NCI-H2227 treated with DMSO at 0.1 percent for 48 hours (cell line): ENCODE measurements at places on chromosomes 7 and 10.

DNA sequence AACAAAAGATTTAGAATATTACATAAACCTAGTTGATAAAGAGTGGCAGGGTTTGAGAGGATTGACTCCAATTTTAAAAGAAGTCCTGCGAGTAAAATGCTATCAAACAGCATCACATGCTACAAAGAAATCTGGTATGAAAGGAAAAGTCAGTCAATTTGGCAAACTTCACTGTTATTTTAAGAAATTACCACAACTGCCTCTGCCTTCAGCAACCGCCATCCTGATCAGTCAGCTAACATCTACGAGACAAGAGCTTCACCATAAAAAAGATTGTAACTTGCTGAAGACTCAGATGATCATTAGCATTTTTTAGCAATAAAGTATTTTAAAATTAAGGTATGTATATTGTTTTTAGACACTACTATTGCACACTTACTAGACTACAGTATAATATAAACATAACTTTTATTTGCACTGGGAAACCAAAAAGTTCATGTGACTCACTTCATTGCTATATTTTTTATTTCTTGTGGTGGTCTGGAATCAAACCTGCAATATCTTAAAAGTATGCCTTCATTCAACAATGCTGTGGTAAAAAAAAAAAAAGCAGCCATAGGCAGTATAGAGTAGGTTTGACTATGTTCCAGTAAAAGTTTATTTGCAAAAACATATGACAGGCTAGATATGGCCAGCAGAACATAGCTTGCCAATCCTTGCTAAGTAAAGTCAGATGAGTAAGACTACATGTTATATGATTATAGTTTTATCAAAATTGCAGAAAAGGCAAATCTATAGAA lies 74.4 kb downstream of the GLCCI1 start:
- DNase-seq = no peak

GRCh38 chr7:105354383-105354782 lies 34.3 kb downstream of the SRPK2 start:
- no peak for DNase-seq

DNA sequence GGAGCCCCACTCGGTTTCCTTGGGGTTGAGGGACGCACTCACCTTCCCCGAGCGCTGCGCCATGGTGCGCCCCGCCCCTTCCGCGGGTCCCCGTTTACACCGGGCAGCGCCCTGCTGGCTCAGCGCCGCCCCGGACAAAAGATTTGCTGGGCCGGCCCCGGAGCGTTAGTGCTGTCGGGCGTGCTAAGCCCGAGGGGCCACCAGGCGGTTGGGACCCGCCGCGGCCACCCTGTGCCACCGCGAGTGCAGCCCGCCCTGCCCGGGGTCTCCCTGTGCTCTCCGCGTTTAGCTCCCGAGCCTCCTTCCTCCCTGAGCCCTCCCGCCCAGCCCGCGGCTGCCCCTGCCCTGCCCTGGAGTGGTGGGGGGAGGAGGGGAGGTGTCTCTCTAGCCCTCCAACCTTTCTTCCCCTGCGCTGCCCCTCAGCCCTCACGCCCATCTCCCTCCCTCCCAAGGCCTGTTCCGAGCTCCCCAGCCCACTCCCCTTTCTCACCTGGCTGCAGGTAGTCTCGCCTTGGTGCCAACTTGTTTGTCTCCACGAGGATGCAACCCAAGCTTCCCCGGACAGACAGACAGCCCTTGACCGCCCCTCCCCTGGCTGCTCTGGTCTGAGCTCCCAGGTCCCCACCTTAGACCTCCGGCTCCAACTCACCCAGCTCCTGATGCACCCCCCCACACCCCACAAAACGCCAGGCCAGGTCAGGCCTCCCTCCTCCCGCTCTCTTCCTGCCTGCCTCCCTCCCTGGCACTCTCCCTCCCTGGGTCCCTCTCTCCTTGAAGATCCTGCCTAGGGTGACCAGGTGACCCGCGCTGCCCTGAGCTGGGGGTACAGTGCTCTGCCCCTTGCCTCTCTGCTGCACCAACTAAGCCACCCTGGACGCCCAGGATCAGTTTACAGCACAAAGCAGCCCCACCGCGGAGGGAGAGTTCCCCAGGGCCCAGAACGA lies at the start of gene CRYGN:
TSS of gene CRYGN (minus strand) at position 287 of the 944 bp plus-strand sequence. CDS start at position 63, 224 bp downstream.
- DNase-seq = no peak

- no peak for DNase-seq
Measured at GRCh38 chr10:35353395-35353794, 17.1 kb downstream of the CCNY start.

- DNase-seq = no peak
Measured at GRCh38 chr10:119625570-119626280, 25.5 kb upstream of the BAG3 start.

- DNase-seq = no peak
Measured at GRCh38 chr10:35379226-35380137, 43.2 kb downstream of the CCNY start.

- DNase-seq = peak; percentile 24
Measured at GRCh38 chr7:104862719-104863118, 151.3 kb upstream of the KMT2E start.

DNA sequence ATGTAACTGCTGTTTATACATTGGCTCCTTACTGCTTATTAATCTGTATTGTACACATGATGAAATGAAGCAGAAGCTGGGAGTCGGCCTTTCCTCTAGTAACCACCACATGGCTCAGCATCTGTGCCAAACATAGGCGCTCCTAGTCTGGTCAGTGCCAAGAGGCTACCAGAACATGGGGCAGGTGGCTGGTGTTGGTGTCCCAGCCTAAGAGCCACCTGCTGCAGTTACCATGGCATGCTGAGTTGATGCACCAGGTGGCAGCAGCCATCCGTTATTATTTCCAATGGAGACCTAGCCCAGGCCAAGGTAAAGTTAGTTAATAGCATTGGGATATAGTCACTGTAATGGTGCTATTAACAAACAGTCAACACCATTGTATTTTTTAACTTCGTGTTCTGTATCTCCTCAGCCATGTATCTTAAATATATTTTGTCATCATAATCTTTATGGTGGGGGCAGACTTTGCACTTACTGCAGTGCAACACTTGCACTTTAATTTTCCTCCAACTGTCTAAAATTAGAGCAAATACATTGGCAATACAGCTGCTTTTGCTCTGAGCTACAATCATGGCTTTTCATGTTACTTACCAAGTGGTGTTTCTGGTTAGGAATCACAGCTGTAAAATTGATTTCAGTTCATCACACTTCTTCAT lies 33.1 kb downstream of the HBP1 start:
- peak; percentile 12 for DNase-seq

DNA sequence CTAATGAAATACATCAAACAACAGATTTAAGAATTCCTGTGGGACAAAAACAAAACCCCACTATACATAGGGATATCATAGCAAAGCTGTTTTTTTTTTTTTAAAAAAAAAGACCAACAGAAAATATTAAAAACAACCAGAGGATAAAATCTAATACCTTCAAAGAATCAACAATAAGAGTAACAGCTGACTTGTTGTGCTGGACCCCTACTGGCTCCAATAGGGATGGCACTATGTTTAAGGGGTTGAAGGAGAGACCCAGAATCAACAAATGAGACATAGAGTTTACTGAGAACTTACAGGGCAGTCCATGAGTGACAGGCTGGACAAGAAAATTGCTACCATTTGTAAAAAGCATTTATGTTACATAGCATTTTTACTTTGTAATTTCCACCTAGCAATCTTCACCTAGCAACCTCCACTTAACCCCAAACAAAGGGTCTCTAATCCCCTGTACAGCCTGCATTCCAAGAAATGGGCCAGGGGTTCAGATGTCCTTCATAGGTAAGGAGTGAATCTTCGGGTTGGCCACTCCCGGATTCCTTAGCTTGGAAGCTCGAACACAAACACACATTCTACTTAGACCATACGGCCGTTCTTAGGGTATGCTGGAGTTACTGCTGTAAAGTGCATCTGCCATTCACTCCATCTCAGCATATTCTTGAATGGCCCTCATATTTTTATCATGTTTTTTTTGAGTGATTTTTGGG lies 25.8 kb downstream of the ASZ1 start:
- no peak for DNase-seq

GRCh38 chr10:101839416-101840063 lies 4.1 kb downstream of the KCNIP2 start:
- peak; percentile 43 for DNase-seq

DNA sequence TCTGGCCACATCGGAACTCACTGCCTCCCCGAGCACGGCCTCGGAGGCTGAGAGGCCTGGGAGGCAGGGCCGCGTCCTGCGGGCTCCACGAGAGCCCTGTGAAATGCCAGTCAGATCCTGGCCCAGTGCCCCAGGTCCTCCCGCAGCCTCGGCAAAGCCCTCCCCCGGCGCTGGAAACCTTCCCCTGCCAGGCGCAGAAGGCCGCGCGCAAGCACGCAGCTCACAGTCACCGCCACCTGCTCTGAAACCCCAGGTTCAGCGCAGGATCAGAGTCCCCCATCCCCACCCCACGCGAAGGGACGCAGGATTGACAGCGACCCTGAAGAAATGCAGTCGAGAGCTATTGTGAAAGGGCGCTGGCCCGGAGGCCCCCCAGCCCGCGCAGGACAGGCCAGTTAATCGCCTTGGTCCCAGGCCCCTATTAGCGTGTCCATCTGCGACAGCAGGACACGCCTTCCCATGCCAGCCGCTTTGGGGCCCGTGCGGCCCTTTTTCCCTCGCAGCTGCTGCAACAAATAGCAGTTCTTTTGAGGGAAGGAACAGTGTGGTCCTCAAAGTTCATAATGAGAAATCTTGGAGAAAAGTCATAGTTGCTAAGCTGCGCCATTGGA lies 13.5 kb upstream of the EGFR start:
- DNase-seq = no peak

- no peak for DNase-seq
Measured at GRCh38 chr7:44738876-44739665, 9.6 kb upstream of the ZMIZ2 start.
